GM04504 (cell line): ENCODE measurements at places on chromosomes 4 and X.

GRCh38 chr4:56038487-56039162, 89.9 kb downstream of the CEP135 start:
- no peak for DNase-seq

- no peak for DNase-seq
Observed at GRCh38 chr4:113300471-113300928, 251.0 kb downstream of the ANK2 start.

DNA sequence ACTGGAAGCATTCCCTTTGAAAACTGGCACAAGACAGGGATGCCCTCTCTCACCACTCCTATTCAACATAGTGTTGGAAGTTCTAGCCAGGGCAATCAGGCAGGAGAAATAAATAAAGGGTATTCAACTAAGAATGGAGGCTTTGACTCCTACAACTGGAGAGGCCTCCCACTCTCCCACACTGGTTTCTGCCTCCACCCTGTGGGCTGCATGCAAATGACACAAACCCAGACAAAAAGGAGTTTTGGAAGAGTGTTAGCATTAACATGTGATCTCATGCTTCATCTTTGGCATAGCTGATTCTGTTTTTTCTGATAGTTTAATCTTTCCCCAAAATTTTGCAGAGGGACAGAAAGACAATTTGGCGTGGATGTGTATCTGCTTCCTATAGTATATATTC, 80.8 kb upstream of the IQCM start:
- DNase-seq = no peak

DNA sequence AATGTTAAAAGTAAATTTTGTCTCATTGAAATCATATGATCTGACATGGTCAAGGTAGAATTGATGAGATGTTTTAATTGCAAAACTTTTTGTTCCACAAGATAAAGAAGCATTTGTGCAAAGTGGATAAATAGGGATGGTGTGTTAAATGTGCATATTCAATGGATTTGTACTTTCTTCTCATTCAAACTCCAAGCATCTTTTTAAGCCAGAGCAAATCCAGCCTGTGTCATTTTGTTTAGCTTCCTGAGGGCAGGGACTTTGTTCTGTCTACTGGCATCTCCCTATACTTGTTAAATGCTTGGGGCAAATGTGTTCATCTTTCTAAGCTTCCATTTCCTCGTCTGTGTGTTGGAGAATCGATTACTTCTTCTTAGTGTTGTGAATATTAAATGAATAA, 200.3 kb downstream of the SLIT2 start:
- DNase-seq = no peak

- DNase-seq = peak; percentile 48
Observed at GRCh38 chr4:17494258-17495190, 17.4 kb downstream of the QDPR start.
